ENCODE measurements at places on chromosomes 4 and X. TPM values are rescaled to one million over a fixed set of nuclear protein-coding genes. Genes with fewer than 3 reads are reported as not detected.
A peak's percentile ranks its signal among the peaks of the same experiment; 100 is the strongest.

DNA sequence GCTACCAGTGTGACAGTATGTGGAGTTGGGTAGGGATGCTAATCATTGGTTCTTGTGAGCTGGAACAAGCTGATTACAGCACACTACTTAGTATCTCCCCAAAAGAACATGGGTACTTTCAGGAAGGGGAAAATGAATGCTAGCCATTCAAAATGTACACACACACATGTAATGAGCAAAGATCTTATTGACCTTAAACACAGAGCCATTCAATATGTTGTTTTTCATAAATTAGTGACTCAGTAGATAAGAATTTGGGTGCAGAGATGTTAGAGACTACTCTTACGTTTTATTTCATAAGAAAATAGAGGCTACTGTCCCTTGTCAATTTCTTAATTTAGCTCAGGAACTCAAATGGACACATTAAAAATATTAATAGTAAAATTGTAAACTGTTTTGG, 509.5 kb upstream of the ATOH1 start:
- DNase-seq = no peak

GRCh38 chr4:171430495-171430894, 382.7 kb upstream of the GALNTL6 start:
- no peak for DNase-seq

Gene ZDHHC15
- 0.17 TPM for total RNA-seq

DNA sequence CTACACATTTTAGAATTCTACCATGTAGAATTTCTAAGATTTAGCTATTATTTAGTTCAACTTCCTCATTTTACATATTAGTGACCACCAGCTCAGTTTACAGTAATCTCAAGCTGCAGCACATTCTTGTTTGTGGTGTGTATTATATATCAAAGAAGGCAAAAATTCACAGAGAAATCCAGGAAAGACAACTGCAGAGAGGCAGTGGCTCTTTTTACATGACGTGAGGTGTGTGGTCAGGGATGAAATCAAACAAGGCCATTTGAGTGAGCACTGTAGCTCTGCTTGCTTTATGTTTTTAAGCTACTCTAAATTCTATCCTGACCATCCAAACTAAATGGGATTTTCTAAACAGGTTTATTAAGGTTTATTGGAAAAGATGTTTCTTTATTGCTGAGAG, 71.1 kb downstream of the COL25A1 start:
- DNase-seq = no peak

GRCh38 chrX:132407691-132408090, 81.1 kb downstream of the MBNL3 start:
- DNase-seq = no peak

- DNase-seq = no peak
Observed at GRCh38 chr4:155071962-155072361, 136.5 kb upstream of the NPY2R start.

- DNase-seq = no peak
Observed at GRCh38 chrX:40445691-40446090, 135.1 kb upstream of the ATP6AP2 start.

Gene PCYT1B
- 2.1 TPM for total RNA-seq

GRCh38 chrX:63350465-63350877, 661 bp downstream of the SPIN4 start:
- peak; percentile 35 for DNase-seq
